ENCODE measurements at places on chromosomes 13 and 19.

- no peak for DNase-seq
These were observed 13.2 kb downstream of the AP3D1 start for GRCh38 chr19:2138061-2138728.

DNA sequence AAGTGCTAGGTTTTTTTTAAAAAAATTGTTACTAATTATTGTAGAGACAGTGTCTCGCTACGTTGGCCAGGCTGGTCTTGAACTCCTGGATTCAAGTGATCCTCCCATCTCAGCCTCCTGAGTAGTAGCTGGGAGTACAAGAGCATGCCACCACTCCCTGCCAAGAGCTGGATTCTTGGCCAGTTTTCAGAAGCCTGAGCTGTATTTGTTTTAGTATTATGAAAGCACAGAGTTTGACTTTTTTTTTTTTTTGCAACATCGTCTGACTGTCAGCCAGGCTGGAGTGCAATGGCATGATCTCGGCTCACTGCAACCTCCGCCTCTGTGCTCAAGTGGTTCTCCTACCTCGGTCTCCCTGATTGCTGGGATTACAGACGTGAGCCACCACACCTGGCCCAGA, 7.0 kb downstream of the ARMC6 start:
- DNase-seq, result peak; percentile 97

GRCh38 chr13:22196777-22197176, 525.9 kb downstream of the FGF9 start:
- DNase-seq, result no peak

- peak; percentile 61 for DNase-seq
These were observed 49.3 kb downstream of the UFM1 start for GRCh38 chr13:38398711-38399493.

DNA sequence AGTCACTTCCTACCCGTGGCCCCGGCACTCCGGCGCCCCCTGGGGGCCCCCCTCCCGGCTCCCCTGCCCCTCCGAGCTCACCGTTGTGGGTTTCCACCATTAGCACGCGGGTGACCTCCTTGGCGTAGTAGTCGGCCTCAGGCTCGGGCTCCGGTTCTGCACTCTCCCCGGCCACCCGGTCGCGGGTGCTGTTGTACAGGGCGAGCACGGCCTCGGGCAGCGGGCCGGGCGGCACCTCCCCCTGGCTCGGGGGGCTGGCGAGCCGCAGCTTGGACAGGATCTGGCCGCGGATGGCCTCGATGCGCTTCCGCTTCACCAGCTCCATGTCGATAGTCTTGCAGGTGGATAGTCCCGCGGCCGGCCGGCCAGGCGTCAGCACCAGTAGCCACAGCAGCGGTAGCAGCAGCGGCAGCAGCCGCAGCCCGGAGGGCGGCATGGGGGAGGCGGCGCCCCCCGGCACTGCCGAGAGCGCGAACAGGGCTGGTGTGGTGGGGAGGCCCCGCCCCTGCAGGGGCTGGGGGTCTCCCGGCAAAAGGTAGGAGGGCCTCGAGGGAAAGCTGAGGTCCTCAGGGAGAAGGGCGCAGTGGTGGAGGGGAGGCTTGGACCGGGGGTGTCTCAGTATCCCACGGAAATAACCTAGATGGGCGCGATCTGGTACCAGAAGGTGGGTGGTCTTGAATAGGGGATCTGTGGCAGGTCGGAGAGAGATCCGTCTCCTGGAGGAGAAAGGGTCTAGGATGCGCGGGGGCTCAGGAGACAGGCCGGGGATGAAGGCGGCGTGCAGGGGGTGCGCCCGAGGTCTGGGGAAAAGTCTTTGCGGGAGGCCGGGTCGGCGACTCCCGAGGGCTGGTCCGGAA, 885 bp downstream of the TGFB1 start:
- peak; percentile 56 for DNase-seq

DNA sequence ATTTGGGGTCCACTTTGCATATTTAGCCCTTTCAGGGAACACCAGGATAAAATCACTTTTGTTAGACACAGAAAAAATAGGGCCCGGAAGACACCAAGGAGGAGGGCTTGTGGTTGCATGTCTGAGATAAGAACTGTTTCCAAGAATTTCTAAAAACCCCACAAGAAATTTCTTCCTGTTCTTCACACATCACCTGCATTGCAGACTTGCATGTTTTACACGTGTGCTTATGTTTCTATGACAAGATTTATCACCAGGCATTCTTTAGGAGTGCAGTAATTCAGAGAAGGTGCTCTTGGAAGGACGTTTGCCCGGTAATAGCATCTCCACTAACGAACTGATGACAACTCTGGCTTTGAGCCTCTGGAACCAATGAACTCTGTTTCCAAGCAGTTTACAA, 7.1 kb upstream of the ACTL9 start:
- DNase-seq, result no peak

GRCh38 chr19:10520652-10521318, 3.5 kb upstream of the S1PR5 start:
- no peak for DNase-seq

GRCh38 chr13:79128158-79128557, 277.9 kb downstream of the RBM26 start:
- DNase-seq, result peak; percentile 74

- peak; percentile 72 for DNase-seq
These were observed 17.9 kb upstream of the RFC3 start for GRCh38 chr13:33799950-33800592.

DNA sequence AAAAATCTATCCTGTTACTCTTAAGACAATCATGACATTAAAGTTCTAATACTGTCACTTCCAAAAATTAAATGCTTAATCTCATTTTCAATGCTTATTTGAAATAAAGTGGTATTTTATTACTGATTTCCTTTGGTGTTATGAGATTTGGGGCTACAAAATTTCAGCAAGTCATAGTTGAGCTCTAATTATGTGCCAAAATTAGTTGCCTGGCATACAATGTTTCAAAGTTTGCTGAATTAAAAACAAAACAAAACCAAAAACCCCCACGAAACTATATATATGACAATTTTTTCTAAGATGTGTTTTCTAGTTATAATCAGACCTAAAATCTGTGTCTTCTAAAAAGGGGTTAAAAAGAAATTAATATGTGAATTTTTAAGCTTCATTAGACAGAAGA, 62.2 kb downstream of the KCNRG start:
- DNase-seq, result no peak

GRCh38 chr13:26420282-26420960, 137.1 kb upstream of the WASF3 start:
- no peak for DNase-seq

DNA sequence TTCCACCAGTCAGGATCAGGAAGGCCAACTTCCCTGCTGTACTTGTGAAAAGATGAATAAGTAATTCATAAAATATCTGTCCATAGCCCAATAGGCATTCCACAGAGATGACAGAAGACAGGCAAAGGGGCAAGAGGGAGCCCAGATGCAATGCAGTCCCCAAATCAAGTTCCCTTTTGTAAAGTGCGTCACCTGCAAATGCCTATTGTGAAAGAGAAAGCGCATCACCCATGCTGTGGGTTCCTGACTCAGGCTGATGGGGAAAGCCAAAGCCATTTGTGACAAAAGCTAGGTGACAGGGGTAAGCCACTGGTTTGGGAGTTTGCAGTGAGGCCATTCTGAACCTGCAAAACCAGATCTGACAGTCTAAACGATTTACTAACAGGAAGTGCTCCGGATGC, 157.5 kb upstream of the ZNF536 start:
- no peak for DNase-seq

- DNase-seq, result no peak
These were observed 446.4 kb downstream of the DCT start for GRCh38 chr13:94033098-94033497.

GRCh38 chr13:49063497-49063896, 87.8 kb downstream of the FNDC3A start:
- no peak for DNase-seq

- DNase-seq, result peak; percentile 73
These were observed 27.3 kb upstream of the FXYD3 start for GRCh38 chr19:35088131-35088913.

DNA sequence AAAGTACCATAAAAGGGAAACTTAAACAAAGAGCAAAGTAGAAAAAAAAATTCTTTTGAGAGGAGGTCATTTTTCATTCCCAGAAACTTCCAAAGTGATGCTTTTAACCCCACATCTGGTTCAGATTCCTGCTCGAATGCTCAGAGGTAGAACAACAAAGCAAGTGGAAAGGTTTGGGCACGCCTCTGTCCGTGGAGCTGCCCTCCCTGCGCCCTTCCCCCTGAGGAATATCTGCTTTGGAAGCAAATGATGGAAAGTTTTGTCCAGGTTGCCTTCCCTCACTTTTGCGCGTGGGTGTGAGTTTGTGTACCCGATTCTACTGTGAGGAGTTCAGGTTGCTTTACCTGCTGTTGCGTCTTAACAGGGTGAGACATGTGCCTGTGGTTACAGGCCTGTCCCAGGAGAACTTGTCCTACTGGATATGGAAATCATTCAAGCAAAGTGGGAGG, 110.2 kb downstream of the KLF5 start:
- DNase-seq, result peak; percentile 61

- DNase-seq, result peak; percentile 52
These were observed 17.2 kb downstream of the CRTC1 start for GRCh38 chr19:18700501-18701249.

DNA sequence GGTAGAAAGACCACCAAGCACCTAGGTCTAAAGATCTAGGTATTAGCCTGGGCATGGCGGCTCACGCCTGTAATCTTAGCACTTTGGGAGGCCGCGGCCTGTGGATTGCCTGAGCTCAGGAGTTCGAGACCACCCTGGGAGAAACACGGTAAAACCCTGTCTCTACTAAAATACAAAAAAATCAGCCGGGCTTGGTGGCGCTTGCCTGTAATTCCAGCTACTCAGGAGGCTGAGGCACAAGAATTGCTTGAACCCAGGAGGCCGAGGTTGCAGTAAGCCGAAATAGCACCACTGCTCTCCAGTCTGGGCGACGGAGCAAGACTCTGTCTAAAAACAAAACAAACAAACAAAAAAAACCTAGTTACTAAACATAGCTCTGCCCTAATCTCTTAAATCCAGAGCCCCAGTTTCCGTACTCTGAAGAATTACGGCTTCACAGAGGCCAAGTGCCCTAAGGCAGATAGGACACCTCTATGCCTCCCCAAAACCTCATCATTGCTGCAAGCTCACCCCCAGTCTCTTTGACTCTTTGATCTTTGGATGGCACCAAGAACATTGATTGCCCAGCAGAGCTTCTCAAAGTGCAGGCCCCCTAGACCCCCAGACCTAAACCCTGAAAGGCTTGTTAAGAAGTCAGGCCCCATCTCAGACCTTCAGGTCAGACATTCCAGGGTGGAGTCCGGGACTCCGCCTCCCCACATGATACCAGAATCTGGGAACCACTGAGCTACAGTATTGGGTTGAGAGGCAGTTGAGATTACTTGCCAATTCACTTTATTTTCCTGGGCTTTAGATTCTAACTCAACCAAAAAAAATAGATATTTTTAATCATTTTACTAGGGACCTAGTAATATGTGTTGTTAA, 2.8 kb downstream of the COL4A2 start:
- peak; percentile 46 for DNase-seq

- peak; percentile 47 for DNase-seq
These were observed 810 bp downstream of the ZNF627 start for GRCh38 chr19:11598103-11598483.

DNA sequence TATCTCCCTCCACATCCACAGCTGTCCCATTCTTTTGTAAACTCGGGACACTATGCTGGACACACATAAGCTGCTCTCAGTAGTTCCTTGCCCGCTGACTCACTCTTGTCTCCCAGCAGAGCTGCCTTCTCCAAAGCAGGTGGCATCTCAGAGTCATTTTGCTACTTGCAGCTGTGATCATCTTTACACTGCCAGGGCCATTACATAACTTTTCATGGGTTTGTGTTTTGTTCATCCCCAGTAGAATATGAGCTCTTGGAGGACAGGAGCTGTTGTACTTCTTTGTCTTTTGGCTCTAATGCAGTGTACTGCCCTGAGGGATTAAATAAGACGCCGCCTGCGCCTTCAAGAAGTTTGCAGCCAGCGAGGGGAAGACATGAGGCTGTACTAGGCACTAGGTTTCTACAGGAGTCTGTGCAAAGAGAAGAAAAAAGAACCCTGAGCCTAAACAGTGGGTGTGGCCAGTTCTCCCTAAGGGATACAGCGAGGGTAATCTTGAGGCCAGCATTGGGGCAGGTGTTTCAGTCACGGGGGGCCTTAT, 40.8 kb upstream of the GPR183 start:
- DNase-seq, result no peak

GRCh38 chr13:106990594-106990993, 422.7 kb upstream of the ARGLU1 start:
- DNase-seq, result no peak

DNA sequence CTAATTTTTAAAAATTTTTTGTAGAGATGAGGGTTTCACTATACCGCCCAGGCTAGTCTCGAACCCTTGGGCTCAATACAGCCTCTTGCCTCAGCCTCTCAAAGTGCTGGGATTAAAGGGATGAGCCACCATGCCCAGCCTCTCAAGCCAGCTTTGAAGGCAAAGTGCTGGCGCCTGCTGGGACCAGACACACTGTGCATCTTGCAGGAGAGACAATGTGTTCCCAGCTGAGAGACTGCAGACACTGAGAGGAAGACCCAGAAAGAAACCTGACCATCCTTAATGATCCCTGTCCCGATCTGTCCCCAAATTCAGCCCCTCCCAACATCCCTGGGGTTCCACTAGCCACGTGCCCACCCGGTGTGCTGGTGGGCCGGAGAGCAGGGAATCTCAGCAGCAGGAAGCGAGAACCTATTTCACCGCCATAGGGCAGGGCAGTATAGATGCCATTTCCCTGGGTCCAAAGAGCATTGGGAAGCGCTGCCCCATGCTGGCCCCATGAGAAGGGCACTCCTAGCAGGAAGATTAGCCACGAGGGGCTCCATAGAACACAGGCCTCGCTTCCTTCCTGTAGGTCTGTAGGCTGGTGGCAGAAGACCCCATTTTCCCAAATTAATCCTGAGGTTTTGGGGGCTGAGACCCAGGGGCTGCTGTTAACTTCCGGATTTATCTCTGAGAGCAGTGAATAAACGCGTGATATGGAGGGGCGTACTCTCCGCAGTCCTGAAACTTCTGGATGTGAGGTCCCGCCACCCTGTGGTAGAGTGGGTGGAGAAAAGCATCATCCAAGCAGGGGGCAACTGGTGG, 968 bp downstream of the RAVER1 start:
- no peak for DNase-seq

DNA sequence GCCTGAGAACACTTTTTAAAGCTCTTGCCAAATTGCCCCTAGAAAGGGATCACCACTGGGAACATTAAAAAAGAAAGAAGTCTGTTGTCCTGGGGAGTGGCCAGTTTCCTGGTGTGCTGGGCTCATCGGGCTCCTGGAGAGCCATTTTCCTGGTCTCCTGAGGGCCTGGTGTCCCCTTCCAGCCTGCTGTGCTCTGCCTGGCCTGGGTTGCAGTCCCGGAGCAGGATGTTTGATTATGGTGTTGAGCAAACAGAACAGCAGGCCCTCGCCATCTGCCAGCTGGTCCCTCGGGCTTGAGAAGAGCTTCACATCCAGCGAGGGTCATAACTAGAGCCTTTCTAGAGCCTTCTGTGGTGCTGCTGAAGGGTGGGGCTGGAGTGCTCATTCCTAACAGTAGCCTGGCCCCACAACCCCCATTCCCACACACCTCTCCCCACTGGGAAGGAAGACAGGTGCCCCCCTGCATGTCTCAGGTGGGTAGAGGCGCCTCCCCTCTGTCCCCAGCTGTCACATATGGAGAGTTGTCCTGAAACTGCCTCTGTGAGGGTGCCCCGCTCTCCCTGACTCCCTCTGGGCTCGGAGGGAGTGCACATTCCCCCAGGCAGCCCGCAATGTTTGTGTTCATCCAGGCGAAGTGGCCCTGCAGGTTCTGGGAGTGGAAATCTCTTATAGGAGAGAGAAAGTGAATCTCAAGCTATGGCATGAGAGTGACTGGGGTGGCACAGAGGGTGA, 151.1 kb downstream of the SIPA1L3 start:
- DNase-seq, result no peak

- peak; percentile 0 for DNase-seq
These were observed 231.5 kb upstream of the KLHL1 start for GRCh38 chr13:70339738-70340137.
